Daoy (cell line): ENCODE measurements at places on chromosomes 2 and 18.

DNA sequence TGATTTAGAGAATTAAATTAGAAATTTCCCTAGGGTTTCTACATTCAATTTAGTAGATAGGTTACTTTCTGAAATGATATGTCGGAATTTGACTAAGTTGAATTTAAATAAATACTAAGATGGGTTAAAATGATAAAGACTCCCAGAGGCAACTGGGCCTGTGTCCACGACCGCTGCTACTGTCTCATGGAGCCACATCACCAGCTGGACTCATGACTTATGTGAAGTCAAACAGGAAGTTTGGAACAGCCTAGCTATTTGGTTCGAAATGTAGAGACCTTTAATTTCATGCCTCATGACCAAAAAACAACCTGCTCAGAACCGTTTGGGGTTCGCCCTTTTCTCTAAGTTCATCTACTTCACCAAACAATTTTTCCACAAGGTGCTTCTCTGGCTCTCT, 22.2 kb downstream of the GRHL1 start:
- peak; percentile 33 for DNase-seq

DNA sequence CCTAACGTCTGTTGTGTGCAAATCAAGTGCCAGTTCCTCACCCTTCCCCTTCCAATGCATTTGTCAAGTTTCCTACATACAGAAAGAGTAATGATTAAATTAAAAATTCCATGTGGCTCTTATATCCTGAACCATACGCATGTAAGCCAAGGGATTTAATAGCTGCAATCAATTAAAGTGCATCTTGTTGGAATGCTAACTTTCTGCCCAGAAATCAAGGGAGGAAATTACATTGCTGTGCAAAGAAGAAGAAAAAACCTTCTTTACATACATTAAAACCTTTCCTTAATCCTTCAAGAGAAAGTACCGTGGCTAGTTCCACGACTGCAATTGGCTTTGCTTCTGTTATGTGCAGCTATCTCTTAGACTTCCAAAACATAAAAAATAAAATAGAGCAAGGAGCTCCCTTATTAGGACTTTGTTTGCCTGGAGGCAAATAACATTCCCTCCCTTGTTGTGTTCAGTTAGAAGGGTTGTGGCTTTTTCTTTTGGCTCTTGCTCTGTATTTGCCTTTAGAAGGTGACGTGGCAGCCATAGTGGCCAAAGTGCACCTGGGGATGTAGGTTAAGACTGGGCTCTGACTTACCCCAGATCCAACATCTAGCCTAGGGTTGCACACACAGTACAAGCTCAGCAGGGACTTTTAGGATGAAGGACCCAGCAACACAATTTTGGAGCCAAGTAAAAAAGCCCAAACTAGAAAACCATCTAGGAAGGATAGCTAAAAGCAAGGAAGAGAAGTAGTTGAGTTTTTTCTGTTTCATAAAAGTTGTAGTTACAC, 158.3 kb downstream of the ANTXR1 start:
- no peak for DNase-seq

DNA sequence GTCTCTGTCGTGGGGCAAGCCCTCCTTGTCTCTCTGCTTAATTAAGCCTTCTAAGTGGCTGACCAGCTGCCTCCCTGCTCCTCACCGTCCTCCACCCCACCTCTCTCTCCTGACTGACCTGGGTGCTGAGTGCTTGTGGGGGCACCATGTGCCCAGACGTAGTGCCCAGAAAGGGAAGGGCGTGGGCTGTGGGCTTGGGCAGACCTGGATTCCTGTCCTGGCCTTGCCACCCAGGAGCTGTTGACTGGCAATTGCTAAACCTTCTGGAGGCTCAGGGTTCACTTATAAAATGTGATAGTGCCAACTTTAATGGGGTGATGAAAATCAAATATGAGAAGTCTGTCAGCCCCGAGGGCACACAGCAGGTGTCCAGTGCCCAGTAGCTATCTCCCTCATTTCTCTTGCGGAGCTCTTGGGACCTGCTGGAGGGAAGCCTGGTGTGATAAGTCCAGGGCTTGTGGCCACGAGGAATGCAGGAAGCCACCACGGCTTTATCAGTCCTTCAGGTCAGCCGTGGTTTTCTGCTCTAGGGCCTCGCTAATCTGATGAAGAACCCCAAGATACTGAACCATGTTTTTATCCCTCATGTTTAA, 22.0 kb upstream of the INHBB start:
- DNase-seq, result no peak

DNA sequence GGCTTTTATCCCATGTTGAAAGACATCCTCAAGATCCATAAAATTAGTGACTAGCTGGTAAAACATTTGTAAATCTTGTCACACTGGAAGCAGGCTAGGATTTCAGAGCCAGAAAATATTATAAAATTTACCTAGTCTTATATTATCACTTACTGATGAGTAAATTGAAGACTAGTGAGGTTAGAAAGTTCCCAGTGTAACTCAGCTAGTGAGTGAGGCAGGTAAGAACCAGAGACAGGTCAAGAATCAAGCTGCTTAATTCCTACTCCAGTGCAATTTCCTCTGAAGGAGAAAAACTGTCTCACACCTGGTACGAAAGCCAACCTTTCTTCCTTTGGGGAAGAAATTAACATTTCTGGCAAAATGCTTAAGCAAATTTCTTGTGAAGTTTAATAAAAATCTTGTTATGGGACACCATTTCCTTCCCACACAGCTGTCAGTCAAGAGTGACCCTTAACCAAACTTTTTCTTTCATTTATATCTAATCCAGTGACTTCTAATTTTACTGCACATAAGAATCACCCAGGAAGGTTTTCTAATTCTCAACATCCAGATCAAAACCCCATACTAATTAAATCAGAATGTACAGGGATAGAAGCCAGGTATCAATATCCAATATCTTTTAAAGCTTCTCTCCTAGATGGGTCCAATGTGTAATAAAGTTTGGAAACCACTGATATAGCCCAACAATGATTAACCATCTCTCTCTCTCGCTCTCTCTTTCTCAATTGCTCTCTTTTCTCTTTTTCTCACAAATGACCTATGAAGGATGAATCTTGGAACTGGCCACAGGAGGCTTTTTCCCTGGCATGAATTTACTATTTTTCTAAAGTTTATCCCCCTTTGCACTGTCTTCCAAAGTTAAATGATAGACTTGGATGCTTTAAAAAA, 264.3 kb upstream of the SLC39A10 start:
- DNase-seq, result no peak

DNA sequence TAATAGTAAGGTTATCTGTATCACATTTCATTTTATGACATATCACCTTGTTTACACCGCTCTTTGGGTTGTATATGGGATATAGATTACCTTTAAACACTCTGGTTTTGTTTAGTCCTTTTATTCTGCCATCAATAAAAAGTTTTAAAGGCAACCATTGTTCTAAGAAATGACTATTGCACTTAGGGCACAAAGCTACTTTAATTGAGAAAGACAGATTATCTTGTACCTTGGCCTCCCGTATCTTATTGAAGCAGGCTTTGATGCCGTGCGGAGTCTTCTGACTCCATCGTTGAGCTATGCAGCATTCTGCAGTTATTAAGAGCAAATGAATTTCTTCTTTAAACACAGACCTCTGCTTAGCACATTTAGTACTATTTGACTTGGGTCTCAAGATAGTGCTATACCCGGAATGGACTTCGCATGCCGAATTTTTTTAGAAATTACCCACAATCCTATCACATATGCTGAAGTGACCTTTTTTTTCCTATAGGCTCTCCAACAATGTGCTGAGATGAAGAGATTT, 16.7 kb downstream of the PKDCC start:
- no peak for DNase-seq

GRCh38 chr18:39215920-39216319, 1650.3 kb upstream of the CELF4 start:
- no peak for DNase-seq

DNA sequence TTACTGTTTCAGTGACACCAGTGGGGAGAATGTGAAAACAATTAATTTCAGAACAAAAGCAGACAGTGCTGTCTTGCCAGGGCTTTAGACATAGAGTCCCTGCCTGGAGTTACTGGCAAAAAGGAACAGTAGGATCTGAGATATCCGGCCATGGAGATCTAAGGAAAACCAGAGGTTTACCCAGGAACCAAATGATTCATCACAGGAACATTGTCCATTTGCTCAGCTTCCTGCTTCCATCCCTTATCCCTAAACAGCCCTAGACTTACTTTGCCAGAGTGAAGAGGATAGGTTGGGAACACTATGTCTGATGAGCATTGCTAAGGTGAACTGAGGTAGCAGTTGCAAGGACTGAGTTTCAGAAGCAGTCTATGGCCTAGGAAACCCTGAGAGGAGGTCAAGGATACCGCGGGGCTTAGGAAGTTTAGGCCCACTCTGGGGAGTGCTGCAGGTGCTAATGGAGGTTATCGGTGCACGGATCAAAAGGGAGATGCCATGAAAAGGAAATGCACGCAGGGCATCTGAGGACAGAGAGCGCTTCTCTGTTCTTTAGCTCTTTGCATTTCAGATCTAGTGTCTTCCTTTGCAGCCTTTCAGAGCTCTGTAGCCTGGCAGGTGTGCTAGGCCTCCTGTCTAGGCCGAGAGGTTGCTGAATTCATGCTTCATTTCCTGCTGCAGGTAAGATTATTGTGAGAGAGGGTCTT, 223.9 kb downstream of the CDCA7 start:
- no peak for DNase-seq

GRCh38 chr2:101040072-101040471, 38.0 kb downstream of the RPL31 start:
- DNase-seq, result no peak

DNA sequence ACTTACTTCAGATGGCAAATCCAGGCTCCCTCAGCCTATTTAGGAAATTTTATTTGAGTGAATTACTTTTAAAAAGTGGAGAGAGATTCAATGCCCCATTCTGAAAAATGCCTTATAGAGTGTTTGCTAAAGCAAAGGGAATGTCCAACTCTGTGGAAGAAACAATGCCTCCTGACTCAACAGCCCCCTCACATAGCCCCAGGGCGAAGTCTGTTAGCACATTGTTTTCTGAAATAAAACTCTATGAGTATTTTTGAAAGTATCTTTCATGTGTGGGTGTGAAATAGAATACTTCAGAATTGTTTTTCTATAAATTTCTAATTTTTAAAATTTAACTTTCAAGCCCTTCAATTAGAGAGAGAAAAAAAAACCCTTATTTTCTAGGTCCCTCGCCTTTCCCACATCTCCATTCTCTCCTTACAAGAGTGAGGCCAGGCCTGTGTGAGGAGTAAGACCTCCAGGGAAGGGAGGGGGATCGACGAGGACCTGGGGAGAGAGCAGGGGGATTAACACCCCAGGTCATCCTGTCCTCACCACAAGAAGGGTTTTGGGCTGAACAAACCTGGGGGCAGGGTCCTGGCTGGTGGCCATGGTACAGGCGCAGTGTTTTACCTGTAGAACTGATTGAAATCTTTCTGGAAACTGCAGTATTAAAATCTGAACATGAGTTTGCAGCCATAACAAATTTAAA, 141.4 kb downstream of the SNTG2 start:
- DNase-seq, result peak; percentile 48

DNA sequence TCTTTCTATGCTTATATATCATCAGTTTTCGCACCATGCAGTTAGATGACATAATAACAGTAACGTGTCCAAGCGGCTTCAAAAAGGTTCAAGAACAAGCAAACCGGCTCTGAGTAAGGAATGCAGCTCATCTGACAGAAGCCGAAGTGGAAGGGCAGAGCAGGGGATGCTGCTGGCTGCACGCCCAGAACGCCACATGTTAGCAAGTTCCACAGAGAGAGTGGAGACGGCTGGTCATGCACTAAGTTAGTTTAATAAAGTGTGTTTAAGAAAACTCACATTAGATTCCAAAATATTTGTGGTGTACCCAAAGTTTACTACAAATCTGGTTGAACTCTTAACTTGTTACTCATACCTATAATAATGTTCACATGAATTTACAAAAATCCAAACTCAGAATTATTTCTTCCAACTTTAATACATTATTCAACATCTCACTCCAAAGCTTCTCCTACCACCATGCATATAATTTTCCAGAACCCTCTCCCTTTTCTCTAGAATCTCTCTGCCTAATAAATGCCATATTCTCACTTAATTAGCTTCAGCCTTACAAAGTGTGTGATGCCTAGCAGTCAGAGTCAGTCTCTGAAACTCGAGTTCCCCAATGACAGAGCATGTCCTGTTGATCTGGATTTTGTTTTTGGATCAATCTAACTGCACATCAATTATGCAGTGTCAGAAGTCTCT, 170.0 kb downstream of the DNAH7 start:
- DNase-seq, result peak; percentile 73

DNA sequence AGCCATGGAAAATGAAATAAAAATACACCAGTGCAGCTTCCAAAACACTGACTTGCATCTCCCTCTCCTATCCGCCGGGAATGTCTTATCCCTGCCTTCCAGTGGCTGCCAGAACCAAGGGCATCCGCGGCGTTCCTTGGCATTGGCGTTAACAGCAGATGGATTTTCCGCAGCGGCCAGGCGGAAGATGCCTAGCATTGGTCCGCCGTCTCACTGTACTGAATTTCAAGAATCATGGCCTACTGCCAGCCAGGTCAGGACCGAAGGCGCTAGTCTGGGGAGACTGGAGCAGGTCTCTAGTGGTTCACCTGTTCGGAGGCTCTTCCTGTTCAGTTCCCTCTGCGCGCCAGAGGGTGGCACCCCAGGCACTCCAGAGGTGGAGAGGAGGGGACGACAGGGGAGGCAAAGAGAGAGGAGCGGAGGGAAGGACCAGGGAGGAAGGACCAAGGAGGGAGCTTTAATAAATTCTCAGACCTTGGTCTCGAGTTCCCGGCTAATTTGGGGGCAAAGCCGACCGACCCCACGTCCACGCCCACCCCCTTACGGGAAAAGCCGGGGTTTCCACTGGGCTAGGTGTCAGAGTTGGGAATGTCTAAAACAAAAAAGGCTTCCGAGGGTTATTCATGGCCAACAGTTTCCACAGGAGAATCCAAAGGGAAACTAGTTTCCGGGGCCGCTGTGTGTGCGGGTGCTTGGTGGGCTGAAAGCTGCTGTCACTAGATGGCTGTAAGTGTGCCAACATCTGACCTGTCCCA, 3.7 kb upstream of the BCL2L11 start:
- DNase-seq, result peak; percentile 88

DNA sequence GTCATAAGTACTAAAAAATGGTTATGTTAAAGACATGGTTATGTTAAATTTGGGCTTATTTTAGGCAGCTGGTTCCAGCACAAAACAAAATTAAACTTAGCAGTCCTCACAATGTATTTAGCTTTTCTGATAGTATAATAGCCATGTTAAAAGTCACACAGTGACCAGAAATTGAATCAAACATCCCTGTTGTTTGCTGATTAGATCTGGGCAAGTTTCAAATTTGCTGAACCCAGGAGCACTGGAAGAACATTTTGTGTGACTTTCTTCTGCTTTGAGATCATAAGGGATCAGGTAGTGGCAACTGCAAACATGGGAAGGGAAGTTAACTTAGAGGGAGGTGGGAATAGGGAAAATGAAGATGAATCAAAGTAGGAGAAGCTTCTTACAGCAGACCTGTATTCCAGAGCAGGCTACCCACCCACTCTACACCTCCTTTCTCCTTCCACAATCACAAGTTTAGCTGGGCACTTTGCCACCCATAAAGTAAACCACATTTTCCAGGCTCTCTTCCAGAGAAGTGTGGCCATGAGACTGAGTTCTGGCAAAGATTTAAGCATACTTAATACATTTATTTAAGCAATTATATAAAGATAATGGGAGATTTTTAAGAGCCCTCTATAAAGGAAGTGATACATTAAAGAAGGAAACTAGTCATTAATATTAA, 616.1 kb upstream of the LRATD1 start:
- DNase-seq, result no peak

GRCh38 chr2:197515315-197515738, 539 bp upstream of the MOB4 start:
- DNase-seq, result no peak

GRCh38 chr2:120399889-120400240, 53.9 kb downstream of the INHBB start:
- no peak for DNase-seq

GRCh38 chr18:57023275-57023882, 123.5 kb upstream of the BOD1L2 start:
- DNase-seq, result no peak
